ENCODE measurements at places on chromosomes 7 and 10.

DNA sequence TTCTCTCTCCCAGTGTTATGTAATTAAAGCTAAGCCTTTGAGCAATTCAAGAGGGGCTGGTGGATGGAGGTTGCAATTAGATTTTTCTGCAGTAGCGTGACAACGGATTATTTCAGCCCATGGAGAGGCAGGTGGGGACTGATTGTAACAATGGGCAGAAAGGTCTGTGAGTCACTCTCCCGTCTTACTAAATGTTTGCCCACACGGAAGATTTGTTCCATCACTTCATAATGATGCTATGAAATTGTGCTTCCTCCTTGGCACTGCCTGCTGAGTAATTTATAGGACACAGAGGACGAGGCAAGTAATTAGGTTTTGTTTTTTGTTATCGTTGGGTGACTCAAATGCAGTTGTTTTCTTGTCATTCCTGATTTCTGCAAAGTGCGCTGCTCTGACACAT is 594.5 kb upstream of the DPP6 start:
- no peak overlapping the region for H3K27ac ChIP-seq
- no peaks in the 10 kb centered on the region for H3K36me3 ChIP-seq
- H3K4me1 ChIP-seq: no peaks in the 10 kb centered on the region
- DNase-seq: no peak

- no peaks in the 10 kb centered on the region for H3K36me3 ChIP-seq
- no peaks in the 10 kb centered on the region for H3K4me1 ChIP-seq
- H3K4me3 ChIP-seq: no peak overlapping the region
- no peak overlapping the region for H3K27ac ChIP-seq
Measured at GRCh38 chr7:124071843-124072242, 39.0 kb upstream of the TMEM229A start.

DNA sequence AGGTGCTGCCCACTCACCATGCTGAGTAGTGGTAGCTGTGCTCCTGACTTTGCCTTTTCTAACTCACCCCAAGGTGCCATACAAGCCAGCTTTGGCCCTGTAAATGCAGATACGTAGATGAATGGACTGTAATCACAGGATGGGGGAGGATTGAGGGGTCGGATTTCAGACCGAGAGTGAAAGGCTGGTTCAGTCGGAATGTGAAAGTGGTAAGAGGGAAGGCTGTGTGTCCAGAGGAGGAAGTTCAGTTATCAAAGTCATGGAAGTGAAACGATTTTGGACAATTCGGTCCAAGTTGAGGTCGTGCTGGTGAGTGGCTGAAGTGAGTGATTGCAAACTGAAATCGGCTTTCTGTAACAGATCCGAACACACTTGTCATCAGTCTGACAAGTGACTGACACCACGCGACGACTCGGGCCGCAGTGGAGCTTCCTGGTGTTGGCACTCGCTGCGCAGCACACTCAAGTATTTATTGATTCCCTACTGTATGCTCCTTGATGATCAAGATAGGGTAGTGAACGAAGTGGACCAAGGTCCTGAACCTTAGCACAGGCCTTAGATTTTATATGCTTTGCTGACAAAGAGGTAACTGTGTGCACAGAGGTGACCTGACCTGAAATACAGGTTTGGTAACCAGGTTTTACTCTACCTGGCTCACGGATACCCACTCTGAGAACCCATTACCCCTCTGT is 10.5 kb downstream of the ZNF282 start:
- no peak for DNase-seq
- no peaks in the 10 kb centered on the region for H3K27me3 ChIP-seq
- H3K4me3 ChIP-seq: no peak overlapping the region
- H3K27ac ChIP-seq: no peak overlapping the region

DNA sequence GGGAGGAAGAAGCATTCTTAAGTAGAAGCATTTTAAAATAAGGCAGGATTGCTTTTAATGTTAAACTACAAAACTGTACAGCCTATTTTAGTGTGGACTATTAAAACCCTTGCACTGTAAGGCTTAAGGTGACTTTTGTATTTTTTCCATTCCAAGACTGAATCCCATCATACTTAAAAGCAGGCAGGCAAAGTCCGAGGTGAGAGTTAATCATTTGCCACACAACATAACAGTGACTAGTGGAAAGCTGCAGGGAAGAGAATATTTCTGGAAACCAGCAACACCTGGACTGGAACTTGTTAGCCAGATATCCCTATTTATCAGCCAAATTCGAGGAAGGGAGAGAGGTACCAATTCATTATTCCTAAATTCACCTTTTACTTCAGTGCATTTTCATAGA is 3.5 kb downstream of the PRR15 start:
- H3K36me3 ChIP-seq: no peaks in the 10 kb centered on the region
- H3K4me3 ChIP-seq: no peak overlapping the region
- H3K27ac ChIP-seq: no peak overlapping the region
- H3K27me3 ChIP-seq: peaks cover 49% of the 10 kb centered on the region
- no peaks in the 10 kb centered on the region for H3K4me1 ChIP-seq
